ENCODE measurements at places on chromosomes 1 and 21.

GRCh38 chr1:222266223-222267196 lies 281.4 kb downstream of the HHIPL2 start:
- peak; percentile 45 for DNase-seq

- no peak for DNase-seq
Measured at GRCh38 chr1:217620814-217621213, 10.1 kb downstream of the GPATCH2 start.

GRCh38 chr1:234119431-234119830 lies 215.0 kb downstream of the SLC35F3 start:
- no peak for DNase-seq

DNA sequence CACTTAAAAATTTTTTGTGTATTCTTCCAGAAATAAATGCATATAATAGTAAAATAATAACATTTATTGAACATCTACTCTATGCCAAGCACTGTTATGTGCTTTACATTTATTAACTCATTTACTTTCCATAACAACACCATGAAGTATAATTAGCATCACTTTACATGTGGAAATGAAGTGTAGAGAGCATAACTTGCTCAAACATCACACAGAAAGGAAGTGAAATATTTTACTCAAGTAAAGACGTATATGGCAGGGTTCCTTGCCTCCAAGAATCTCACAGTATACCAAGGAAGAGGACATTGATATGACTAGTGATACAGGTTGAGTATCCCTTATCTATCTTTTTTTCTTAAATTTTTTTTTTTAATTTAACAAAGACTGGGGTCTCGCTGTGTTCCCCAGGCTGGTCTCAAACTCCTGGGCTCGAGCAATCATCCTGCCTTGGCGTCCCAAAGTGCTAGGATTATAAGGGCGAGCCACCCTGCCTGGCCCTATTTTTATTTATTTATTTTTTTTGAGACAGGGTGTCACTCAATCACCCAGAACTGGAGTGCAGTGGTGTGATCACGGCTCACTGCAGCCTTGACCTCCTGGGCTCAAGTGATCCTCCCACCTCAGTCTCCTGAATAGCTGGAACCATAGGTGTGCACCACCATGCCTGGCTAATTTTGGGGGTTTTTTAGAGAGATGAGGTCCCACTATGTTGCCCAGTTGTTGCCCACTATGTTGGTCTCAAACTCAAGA lies 7.7 kb upstream of the CLIC4 start:
- no peak for DNase-seq

GRCh38 chr1:1004420-1004779 lies 4.5 kb upstream of the HES4 start:
- no peak for DNase-seq

DNA sequence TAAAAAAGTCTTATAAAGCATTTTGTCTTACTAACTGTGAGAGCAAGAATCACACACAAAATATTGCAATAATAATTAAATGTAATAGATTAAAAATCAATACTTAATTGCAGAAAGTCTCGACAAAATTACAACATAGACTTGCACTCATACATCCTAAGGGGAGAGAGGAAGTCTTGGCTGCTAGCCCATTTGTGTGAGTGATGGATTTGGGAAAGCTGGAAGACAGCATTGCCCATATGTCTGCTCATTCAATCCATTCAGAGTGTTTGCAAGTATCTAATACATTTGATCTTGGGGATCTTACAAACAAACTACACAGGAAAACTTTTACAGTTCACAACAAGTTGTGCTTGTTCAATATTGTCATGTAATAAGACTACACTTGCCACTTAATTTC lies 140.5 kb downstream of the COL11A1 start:
- DNase-seq: no peak

DNA sequence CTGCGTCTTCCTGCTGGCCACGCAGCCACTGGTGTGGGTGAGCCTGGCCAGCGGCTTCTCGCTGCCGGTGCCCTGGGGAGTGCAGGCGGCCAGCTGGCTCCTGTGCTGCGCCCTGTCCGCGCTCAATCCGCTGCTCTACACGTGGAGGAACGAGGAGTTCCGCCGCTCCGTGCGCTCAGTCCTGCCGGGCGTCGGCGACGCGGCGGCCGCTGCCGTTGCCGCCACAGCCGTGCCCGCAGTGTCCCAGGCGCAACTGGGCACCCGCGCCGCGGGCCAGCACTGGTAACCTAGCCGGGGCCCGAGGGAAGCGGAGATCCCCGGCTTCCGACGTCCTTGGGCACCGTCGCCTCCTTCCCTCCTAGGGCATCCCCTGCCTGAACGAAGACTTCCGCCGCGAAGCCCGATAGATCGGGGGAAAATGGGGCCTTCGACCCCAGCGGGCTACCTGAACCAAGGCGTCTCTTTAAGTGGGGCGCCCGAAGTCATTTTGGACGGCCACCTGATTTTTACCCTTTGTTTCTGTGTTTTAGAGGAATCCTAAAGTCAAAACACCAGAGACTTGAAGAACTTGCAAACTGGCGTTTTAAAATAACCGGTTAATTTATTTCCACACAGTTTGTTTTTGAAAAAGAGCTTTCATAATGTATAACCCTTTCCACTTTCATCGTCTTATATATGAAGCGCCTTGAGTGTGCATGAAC lies 2.0 kb downstream of the GPR88 start:
- DNase-seq: peak; percentile 57
